ENCODE measurements at places on chromosomes 6 and 20.
A peak's percentile ranks its signal among the peaks of the same experiment; 100 is the strongest.

GRCh38 chr6:71406865-71407860, 118.6 kb downstream of the OGFRL1 start:
- DNase-seq: no peak

- DNase-seq: peak; percentile 48
Observed at GRCh38 chr6:148747471-148748165, 788 bp downstream of the UST start.

DNA sequence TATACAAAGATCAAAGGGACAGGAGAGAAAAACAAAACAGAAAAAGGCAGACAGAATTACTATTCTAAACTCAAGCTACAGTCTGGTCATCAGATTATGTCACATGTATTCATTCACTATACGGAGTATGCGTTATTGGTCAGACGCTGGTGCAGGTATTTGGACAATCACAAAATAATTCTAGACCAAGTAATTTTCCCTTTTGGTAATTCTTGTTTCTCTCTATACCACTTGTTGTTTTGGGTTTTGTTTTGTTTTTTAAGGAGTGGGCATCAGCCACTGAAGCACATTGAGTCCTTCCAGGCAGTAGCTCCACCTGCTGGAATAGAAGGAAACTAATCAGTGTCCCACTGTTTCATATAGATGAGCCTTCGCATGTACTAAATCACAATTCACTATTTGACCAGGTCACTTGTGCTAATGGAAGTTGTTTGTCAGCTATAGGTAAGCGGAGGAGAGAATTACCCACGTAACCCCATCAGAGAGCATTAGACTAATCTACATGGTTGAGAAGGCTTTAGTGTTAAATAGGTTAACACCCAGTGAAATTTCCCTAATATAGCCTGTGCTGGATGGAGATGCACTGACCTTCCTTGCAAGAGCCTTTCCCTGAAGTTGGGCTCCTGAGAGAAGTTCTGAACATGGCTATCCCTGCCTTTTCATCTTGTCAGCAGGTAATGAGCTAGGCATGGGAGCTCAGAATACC, 77.9 kb downstream of the TNFAIP3 start:
- no peak for DNase-seq

DNA sequence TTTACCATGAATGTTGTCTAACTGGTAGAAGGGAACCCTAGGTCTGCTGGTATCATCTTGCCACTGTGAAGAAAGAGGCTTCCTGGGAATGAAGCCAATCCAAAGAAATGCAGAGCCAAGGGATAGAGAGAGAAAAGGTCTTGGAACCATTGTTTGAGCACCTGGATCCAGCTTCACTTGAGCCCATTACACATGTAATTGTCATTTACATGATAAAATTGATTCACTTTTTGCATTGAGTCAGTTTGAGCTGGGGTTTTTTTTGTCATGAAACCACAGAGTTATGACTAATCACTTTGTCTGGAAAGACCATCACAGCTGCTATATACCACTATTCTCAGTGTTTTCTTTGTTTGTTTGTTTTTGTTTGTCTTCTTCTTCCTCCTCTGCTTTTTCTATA, 112.3 kb downstream of the CBLN4 start:
- no peak for DNase-seq

- no peak for DNase-seq
Observed at GRCh38 chr20:51554538-51555165, 12.1 kb upstream of the NFATC2 start.

- no peak for DNase-seq
Observed at GRCh38 chr6:169969372-169970099, 218.1 kb downstream of the ERMARD start.

DNA sequence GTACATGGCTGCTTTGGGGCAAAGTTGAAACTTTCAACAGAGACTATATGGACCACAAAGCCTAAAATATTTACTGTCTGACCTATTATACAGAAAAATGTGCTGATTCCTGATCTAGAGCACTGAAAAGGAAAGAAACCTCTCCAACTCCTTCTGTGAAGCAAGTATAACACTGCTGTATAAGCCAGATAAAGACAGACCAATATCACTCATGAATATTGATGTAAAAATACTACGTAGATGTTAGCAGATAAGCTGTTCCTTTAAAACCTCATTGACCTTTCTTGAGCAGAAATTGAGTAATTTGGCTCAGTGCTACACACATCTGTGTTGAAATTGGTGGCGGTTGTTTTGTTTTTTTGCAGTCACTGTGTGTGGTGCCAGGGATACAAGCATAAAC, 69.9 kb upstream of the HDAC2 start:
- DNase-seq: no peak

GRCh38 chr6:96465321-96465903, 56.2 kb upstream of the UFL1 start:
- DNase-seq: no peak

GRCh38 chr6:105058846-105059245, 101.9 kb downstream of the LIN28B start:
- no peak for DNase-seq

DNA sequence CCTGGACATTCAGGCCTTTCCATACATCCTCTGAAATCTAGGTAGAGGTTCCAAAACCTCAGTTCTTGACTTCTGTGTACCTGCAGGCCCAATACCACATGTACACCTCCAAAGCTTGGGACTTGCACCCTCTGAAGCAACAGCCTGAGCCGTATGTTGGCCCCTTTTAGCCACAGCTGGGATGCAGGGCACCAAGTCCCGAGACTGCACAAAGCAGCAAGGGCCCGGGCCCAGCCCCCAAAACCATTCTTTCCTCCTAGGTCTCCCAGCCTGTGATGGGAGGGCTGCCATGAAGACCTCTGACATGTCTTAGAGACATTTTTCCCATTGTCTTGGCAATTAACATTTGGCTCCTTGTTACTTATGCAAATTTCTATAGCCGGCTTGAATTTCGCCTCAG, 107.4 kb upstream of the FRMD1 start:
- no peak for DNase-seq

DNA sequence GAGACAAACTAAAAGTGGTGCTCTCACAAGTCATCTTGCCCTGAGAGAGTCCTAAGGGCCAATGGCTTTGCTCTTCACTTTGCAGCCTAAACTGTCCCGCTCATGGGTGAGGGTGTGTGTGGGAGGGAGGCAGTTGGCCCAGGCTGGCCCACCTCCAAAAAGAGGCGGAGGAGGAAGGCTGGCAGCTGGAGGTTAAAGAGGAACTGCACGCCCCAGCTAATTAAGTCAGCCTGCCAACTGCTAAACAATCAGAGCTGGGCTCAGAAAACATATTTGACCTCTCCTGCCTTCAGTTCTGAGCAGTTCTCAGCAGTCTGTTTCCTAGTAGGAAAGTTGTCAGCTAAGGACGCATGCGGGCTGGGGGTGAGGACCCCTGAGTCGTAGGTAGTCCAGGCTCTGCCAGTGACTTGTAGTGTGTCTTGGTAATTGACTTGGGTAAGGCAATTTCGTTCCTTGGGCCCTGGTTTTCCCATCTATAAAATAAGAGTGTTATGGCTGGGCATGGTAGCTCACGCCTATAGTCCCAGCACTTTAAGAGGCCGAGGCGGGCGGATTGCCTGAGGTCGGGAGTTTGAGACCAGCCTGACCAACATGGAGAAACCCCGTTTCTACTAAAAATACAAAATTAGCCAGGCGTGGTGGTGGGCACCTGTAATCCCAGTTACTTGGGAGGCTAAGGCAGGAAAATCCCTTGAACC, 17.0 kb downstream of the GSS start:
- no peak for DNase-seq

GRCh38 chr6:15947923-15948322, 181.0 kb upstream of the MYLIP start:
- DNase-seq: no peak

GRCh38 chr6:21899708-21900107, 306.2 kb downstream of the SOX4 start:
- no peak for DNase-seq

DNA sequence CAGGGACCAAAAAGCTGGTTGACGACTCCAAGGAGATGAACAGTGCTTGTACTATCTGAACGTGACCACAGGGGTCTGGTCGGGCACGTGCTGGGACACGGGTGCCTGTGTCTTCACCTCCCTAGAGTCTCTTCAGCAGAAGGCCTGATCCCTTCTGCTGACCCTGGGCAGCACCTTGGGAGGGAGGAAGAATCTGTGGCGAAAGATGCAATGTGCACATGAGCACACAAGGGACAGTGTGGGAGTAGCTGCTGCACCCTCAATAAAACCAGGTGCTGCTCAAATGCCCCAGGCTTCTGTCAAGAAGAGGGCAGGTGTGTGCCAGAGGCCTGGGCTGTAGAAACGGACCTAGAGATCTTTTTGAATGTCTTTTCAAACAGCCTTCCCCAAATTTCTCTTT, 130.6 kb upstream of the THBS2 start:
- no peak for DNase-seq

- DNase-seq: no peak
Observed at GRCh38 chr20:39829661-39830060, 859.4 kb downstream of the MAFB start.

- DNase-seq: no peak
Observed at GRCh38 chr20:20621195-20621594, 91.2 kb downstream of the RALGAPA2 start.

GRCh38 chr6:40135491-40136072, 201.3 kb upstream of the MOCS1 start:
- no peak for DNase-seq

GRCh38 chr6:165448210-165448609, 138.8 kb upstream of the C6orf118 start:
- no peak for DNase-seq

DNA sequence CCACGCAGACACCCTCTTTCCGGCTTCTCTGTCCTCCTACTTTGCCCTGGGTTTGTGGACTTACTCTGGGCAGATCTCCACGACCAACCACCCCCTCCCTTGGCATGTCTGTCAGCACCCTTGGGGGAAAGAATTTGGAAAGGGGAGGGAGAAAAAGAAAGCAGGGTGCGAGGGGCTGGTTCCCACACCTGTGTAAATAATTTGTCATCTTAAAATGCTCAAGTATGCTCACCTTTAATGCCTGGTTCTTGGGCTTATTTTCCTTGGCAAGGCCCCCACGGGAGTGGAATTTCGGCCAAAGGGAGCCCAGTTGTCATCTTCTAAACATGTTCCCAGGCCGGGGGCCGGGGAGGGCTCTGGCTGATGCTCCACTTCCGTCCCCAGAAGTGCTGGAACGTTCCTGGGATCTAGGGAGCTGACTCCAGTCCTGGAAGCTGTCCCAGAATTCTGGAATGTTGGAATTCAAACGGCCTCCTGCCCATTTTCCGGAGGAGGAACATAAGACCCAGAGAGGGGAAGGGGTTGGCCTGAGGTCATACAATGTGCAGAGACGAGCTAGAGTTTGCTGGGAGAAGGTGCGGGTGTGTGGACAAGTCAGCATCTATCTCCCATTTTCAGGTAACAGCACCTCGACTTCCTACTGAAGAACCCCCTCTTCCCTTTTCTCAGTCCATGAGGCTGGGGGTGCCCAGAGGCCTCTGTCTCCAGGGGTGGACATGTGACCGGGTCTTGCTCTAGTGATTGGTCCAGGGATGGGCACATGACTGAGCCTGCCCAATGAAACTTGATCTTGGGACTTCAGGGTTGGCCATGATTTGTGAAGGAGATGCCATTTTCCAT, 122.3 kb downstream of the CEBPB start:
- DNase-seq: no peak

DNA sequence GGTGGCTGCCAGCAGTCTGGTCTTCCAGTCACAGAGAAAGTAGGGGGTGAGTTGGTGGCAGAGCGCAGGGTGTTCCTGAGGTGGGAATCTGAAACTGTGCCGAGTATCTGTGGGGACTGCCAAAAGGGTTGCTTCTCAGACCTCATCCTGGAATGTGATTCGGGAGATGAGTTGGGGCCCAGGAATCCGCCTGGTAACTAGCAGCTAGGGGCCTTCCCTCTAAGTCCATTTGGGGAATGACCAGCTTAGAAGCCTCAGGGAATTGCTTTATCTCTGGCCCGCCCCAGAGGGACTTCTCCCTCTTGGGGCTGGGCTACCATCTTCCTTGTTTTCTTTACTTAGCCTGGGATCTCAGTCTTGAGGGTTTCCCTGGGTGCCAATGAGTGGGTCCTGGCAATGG, 49.6 kb downstream of the MOCS1 start:
- DNase-seq: no peak

DNA sequence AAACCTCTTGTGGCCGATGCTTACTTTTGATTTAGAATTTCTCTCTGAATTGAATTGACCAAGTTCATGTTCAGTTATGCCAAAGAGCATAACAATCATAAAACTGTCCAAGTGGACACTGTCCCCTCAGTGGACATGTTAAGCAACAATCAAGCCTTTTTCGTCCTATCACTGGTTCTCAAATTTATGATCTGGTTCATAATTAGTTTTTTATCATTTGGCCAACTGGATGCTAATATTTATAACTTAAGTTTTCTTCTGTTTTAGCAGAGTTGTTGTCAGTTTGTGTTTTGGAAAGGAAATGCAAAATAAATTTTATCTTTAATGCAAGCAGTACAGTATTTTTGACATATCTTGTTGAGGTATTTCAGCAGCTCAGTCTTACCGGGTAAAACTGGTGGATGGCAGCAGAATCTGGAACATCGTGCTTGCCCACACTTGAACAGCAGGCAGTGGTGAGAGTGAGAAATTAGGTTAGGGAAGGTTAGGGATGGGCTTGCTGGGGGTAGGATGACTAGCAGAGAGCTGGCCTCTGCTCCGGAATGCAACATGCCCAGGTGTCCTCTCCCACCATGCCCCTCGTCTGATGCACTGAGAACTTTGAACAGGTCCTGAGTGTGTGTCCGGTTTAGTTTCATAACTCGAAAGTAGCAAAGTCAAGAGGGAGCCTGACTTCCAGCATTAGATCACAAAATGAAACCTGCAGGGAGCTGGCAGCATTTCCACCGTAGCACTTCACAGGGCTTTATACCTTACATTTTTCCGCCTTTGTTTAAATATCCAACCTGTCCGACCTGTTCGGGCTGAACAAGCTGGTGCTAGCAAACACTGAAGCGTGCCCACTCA, 93.1 kb downstream of the RREB1 start:
- DNase-seq: no peak

DNA sequence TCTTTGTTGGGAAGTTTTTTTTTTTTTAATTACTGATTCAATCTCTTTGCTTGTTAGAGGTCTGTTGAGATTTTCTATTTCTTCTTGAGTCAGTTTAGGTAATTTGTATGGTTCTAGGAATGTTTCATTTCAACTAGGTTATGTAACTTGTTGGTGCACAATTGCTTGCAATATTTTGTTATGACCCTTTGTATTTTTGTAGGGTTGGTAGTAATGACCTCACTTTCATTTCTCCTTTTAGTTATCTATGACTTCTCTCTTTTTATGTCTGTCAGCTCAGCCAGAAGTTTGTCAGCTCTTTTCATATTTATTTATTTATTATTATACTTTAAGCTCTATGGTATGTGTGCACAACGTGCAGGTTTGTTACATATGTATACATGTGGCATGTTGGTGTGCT, 51.1 kb upstream of the SLC24A3 start:
- DNase-seq: no peak

DNA sequence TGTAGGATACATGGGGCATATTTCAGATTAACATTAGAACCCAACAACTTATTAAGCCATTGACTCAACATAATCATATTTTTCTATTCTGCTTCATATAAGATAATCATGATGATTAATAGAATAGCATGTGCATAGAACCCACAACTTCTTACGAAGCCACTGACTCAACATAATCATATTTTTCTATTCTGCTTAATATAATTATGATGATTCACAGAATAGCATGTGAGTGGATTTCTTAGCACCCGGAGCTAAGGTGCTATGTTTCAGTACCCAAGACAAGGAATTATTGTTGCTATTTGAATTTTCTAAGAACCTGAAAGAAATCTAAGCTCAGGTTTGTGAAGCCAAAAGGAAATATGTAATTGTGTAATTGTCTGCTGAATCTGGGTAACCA, 96.8 kb downstream of the TENT5A start:
- no peak for DNase-seq

Data from activated T-helper 9 cell treated with anti-CD3 and anti-CD28 coated beads, Interleukin-2, amount 50 U/mL, for 16 hours (primary cell).